LHCN-M2 (cell line): ENCODE measurements at places on chromosomes 3 and 15. TPM values are rescaled to one million over a fixed set of nuclear protein-coding genes. Genes with fewer than 3 reads are reported as not detected.

- DNase-seq: no peak
These were observed 119.3 kb downstream of the KCNMB2 start for GRCh38 chr3:178655488-178655887.

DNA sequence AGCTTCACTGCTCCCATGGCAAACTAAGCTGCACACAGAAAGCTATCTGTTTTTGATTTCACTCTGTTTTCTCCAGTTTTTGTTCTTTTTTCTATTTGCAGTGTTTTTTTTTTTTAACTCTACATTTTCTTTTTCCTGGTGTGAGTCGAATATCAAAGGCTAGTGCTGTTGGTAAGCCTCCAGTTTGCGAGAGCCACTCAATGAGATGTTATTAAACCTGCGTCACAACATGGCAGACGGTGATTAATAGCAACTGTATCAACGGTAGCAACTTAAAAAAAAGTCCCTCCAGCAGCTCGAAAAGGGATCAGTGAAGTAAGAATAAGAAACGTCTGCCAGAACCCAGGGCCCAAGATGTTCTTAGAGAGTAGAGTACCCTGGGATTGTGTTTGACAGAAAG lies 84.1 kb downstream of the MEIS2 start:
- DNase-seq: no peak

- DNase-seq: no peak
These were observed 40.5 kb upstream of the LDHAL6B start for GRCh38 chr15:59166166-59166565.

- no peak for DNase-seq
These were observed 65.2 kb downstream of the MTHFS start for GRCh38 chr15:79831604-79832003.

- DNase-seq: no peak
These were observed 5.4 kb downstream of the TYRO3 start for GRCh38 chr15:41564286-41564959.

- no peak for DNase-seq
These were observed 12.7 kb downstream of the TICRR start for GRCh38 chr15:89587955-89588354.

DNA sequence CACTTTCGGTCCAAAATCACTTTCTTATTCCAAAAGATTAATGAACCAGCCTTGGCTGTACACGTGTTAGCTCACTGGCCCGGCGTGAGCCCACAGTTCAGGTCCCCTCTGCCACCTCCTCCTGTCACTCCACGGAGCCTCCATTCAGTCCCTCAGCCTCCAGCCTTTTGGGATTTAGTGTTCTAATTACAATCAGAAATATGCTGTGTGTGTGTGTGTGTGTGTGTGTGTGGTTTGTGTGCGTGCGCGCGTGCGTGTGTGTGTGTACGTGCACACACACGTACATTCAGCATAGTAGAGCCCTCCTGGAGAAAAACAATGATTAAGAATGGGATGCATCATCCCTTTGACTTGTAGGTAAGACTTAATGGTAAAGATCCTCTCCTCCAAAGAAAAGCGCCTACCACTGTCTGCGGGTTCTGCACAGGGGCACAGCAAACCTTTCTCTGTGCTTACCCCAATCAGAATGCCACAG lies 801 bp downstream of the CA12 start:
- DNase-seq: no peak

DNA sequence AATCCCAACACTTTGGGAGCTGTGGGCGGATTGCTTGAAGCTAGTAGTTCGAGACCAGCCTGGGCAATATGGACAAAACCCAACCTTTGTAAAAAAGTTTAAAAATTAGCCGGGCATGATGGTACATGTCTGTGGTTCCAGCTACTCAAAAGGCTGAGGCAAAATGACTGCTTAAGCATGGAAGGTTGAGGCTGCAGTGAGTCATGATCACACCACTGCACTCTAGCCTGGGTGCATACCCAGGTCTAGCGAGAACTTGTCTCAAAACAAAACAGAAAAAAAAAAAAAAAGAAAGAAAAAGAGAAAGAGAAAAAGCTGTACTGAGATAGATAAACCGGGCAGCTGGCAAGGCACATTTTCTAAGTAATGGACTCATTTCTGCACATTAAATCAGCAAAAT lies 10.6 kb downstream of the ARPP19 start:
- DNase-seq: peak; percentile 79

GRCh38 chr3:107578091-107578490 lies 55.3 kb downstream of the BBX start:
- DNase-seq: no peak

- DNase-seq: peak; percentile 4
These were observed 440.8 kb downstream of the PYDC2 start for GRCh38 chr3:191901741-191902140.

DNA sequence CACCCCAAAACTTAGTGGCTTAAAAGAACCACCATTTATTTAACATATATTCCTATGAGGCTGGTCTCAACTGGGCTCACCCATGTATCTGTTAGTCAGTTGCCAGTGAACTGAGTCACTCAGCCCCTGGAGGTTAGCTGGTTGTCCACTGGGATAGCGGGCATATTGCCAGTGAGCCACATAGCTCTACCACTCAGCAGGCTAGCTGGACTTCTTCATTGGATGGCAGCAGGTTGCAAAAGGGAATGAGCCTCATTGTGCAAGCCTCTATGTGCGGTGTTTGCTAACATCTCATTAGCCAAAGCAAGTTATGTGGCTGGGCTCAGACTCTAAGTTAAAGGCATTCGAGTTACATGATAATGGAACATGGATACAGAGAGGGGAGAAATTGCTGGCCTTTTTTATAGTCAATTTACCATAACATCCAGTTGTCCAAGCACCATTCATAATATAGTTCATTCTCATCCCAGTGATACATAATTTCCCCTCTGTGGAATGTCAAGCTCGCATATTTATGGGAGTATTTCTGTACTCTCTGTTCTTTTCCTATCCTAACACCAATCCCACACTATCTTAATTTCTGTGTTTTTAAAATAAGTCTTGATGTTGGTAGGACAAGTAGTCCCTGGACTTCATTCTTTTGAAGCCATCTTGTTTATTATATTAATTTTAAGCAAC lies 8.7 kb downstream of the BTD start:
- peak; percentile 90 for DNase-seq

DNA sequence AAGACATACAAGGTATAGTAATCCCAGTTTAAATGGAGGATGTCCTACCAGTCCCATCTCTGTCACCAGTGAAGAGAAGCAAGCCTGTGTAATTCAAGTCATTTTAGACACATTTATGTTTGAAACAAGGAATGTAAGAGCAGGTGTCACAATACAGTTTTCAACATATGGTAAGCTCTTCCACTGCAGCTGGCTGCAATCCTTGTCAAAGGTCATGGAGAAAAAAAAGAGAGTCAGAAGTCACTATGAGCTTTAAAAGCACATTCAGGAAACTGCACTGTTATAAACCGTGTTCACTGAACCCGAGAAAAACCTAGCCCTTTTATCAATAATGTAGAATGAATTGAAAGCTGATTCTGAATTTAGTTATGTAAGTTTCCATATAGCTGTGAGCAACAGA lies 206.4 kb downstream of the NAALADL2 start:
- peak; percentile 19 for DNase-seq

- DNase-seq: peak; percentile 35
These were observed 103.5 kb downstream of the MYLK start for GRCh38 chr3:123780656-123781055.

- no peak for DNase-seq
These were observed 29.6 kb downstream of the ADCY5 start for GRCh38 chr3:123419181-123419849.

DNA sequence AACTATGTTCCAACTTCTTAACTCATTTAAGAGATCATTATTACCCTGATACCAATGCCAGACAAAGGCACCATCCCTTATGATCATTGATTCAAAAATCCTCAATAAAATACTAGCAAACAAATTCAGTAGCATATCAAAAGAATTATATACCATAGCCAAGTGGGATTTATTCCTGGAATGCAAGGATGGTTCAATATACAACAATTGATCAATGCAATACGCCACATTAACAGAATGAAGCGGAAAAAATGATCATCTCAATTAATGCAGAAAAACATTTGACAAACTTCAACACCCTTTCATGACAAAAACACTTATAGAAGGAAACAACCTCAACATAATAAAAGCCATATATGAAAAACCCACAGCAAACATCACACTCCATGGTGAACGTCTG lies 4.7 kb upstream of the HTR3E start:
- no peak for DNase-seq

Gene SNRPN
- 178 and 234 TPM in 2 replicates for total RNA-seq

Gene C3orf70
- total RNA-seq: 0.06 TPM in 2 replicates

Gene CYP11A1
- total RNA-seq: not detected in 2 replicates

Gene MRPS22
- 74.3 and 82.4 TPM in 2 replicates for total RNA-seq

Gene OPA1
- 55.4 and 60.7 TPM in 2 replicates for total RNA-seq

Gene PLCL2
- total RNA-seq: not detected in 2 replicates
